Activated B cell treated with CpG ODN at 0.5 μM for 24 hours (primary cell): ENCODE measurements at places on chromosomes 12 and 14. TPM values are rescaled to one million over a fixed set of nuclear protein-coding genes. Genes with fewer than 3 reads are reported as not detected.

Gene PPM1H
- total RNA-seq, result not detected in 2 replicates

Gene MYRFL
- not detected in 2 replicates for total RNA-seq

Gene RD3L
- not detected in 2 replicates for total RNA-seq

Gene SLC25A47
- not detected in 2 replicates for total RNA-seq

DNA sequence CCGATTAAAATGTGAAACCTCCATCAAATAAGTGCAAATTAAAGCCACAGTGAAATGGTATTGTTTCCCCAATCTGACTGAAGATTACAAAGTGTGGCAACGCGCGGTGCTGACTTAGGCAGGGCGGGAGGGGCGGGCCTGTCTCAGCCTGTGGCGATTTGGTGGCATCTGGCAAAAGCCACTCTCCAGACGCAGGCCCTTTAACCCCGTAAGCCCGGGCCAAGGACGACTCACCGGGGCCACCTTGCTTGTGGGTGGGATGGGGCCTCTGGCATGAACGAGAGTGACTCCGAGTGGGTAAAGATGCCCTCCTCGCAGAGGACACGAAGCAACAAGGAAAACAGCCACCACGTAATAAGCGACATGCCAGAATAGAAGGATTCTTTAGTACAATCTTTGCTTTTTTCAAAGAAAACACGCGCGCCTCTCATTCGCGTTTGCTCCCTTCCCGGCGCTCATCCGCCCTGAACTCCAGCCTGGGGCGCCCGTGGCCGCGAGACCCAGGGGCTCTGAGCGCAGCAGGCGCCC is 815 bp downstream of the DEGS2 start:
- peak overlapping the region; percentile 70 for H3K4me3 ChIP-seq
- no peak for DNase-seq
- H3K27me3 ChIP-seq, result no peaks in the 10 kb centered on the region
- H3K36me3 ChIP-seq, result no peaks in the 10 kb centered on the region
- H3K4me1 ChIP-seq, result peaks cover 32% of the 10 kb centered on the region
- H3K27ac ChIP-seq, result peak overlapping the region; percentile 66

DNA sequence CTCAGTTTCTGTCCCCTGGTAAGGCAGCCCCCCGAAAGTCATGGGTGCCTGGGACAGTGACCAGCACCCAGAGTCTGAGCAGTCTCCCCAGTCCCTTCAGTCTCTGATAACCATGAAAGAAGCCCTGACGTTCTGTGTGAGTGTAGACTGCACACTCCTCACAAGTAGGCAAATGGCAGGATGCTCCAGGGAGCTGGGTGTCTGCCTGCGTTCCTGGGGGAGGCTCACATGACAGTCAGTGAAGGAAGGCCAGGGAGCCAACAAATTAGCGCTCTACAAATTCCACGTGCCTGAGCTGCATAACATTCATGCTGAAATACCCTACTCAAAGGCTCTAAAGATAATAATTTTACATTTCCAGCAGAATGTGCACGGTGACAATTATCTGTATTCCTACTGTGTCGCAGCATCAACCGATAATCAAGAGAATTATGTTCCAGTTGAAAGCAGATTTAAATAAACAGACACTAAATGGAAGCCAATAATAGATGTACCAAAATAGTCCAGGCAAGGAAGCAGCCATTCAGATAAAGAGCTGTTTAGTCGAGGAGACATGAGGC is 56.3 kb downstream of the ASCL1 start:
- no peak overlapping the region for H3K27ac ChIP-seq
- H3K27me3 ChIP-seq, result peaks cover 14% of the 10 kb centered on the region
- H3K4me1 ChIP-seq, result no peaks in the 10 kb centered on the region
- no peak for DNase-seq
- no peaks in the 10 kb centered on the region for H3K36me3 ChIP-seq

- no peak for DNase-seq
- no peaks in the 10 kb centered on the region for H3K4me1 ChIP-seq
- no peaks in the 10 kb centered on the region for H3K27me3 ChIP-seq
- H3K36me3 ChIP-seq, result no peaks in the 10 kb centered on the region
- no peak overlapping the region for H3K27ac ChIP-seq
- H3K4me3 ChIP-seq, result no peak overlapping the region
Measured at GRCh38 chr12:25590011-25590721, 37.1 kb upstream of the LMNTD1 start.

- no peak overlapping the region for H3K4me3 ChIP-seq
- H3K4me1 ChIP-seq, result no peaks in the 10 kb centered on the region
- H3K36me3 ChIP-seq, result no peaks in the 10 kb centered on the region
- DNase-seq, result no peak
Measured at GRCh38 chr14:37116933-37117849, 55.2 kb downstream of the SLC25A21 start.

GRCh38 chr14:21106498-21107282 is 5.8 kb downstream of the TMEM253 start:
- H3K36me3 ChIP-seq, result no peaks in the 10 kb centered on the region
- peaks cover 15% of the 10 kb centered on the region for H3K4me1 ChIP-seq
- peak; percentile 56 for DNase-seq

GRCh38 chr12:14390870-14391530 is 25.5 kb downstream of the ATF7IP start:
- no peaks in the 10 kb centered on the region for H3K27me3 ChIP-seq
- peak overlapping the region; percentile 60 for H3K4me3 ChIP-seq
- peaks cover 86% of the 10 kb centered on the region for H3K4me1 ChIP-seq
- DNase-seq, result no peak
- H3K36me3 ChIP-seq, result peaks cover 49% of the 10 kb centered on the region

DNA sequence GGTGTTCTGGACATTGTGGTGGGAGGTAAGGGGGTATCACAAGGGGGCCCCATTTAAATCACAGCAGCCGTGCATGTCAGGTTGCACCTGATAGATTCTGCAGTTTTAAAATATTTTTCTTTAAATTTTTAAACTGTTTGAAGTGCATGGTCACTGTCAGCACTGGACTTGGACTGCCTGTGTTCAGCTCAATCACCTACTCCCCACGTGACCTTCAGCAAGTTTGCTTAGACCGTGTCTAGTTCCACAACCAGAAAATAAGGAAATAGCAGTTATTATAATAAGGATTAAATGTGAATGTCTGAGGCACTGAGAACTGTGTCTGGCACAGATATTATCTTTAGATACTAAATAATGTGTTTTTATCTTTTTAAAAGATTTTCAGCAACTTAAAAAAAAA is 64.7 kb downstream of the ESR2 start:
- H3K36me3 ChIP-seq, result peaks cover 38% of the 10 kb centered on the region
- H3K27ac ChIP-seq, result no peak overlapping the region
- no peaks in the 10 kb centered on the region for H3K27me3 ChIP-seq
- peaks cover 36% of the 10 kb centered on the region for H3K4me1 ChIP-seq
- no peak overlapping the region for H3K4me3 ChIP-seq
- DNase-seq, result no peak

- peaks cover 20% of the 10 kb centered on the region for H3K4me1 ChIP-seq
- H3K27me3 ChIP-seq, result peaks cover 3% of the 10 kb centered on the region
- H3K27ac ChIP-seq, result no peak overlapping the region
- no peak overlapping the region for H3K4me3 ChIP-seq
- no peak for DNase-seq
Measured at GRCh38 chr12:3225796-3226180, 148.6 kb downstream of the TSPAN9 start.

DNA sequence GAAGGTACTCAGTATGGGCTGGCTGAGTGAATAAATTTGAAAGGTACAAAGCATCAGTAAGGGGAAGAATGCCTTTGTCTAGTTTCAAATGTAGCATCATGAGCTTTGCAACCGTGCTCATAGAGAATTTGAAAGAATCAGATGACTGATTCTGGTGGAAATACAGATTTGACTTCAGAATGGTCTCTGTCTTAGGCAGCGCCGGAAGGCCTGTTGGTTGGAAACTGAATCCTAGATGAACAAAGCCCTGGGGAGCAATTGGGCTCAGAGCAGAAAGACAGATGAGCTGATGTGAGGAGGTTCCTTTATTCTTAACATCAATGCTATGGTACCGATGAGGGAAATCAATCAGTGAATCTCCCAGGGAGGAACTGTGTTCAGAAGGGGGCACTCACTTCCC is 137.3 kb downstream of the SNAPC1 start:
- no peak overlapping the region for H3K4me3 ChIP-seq
- peaks cover under 1% of the 10 kb centered on the region for H3K4me1 ChIP-seq
- H3K27ac ChIP-seq, result no peak overlapping the region
- DNase-seq, result no peak
- H3K27me3 ChIP-seq, result peaks cover 2% of the 10 kb centered on the region

DNA sequence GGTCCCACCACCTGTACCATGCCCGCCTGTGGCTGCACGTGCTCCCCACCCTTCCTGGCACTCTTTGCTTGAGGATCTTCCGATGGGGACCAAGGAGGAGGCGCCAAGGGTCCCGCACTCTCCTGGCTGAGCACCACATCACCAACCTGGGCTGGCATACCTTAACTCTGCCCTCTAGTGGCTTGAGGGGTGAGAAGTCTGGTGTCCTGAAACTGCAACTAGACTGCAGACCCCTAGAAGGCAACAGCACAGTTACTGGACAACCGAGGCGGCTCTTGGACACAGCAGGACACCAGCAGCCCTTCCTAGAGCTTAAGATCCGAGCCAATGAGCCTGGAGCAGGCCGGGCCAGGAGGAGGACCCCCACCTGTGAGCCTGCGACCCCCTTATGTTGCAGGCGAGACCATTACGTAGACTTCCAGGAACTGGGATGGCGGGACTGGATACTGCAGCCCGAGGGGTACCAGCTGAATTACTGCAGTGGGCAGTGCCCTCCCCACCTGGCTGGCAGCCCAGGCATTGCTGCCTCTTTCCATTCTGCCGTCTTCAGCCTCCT is 1.1 kb downstream of the INHBE start:
- H3K27ac ChIP-seq, result peak overlapping the region; percentile 57
- H3K27me3 ChIP-seq, result no peaks in the 10 kb centered on the region
- peaks cover 8% of the 10 kb centered on the region for H3K36me3 ChIP-seq
- peaks cover 39% of the 10 kb centered on the region for H3K4me1 ChIP-seq

DNA sequence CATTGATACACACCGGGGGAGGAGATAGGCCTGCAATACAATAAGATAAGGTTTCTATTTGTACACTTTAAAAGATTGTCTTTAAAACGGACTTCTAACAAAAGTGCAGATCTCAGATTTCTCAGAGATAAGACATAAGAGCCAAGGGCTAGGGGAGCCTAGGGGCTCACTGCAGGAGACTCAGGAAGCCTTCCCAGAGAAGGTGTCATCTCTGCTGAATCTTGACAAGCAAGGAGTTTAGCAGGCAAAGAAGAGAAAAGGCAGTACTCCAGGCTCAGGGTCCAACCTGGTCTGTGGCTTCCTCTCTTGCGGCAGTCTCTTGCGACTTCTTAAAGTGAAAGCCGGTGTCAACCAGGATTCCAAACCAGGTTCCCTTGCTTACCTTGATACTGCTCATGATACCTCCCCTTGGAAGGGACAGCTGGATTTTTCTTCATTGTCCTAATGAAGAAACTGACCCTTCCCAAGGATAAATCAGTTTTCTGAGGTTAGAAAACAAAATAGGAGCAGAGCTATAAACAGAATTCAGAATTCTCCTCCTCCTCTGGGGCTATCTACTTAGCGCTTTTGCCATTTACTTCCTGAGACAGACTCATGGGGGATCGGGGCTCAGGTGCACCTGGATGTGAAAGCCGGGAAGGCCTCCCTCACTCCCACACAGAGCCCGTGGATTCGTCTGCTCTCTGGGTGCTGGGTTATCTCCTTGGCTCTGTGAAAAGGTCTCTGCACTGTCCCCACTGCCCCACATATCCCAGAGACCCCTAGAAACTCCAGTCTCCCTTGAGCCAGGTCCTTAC is 1.7 kb upstream of the SCNN1A start:
- no peaks in the 10 kb centered on the region for H3K36me3 ChIP-seq
- H3K27ac ChIP-seq, result no peak overlapping the region
- no peak for DNase-seq
- no peak overlapping the region for H3K4me3 ChIP-seq

DNA sequence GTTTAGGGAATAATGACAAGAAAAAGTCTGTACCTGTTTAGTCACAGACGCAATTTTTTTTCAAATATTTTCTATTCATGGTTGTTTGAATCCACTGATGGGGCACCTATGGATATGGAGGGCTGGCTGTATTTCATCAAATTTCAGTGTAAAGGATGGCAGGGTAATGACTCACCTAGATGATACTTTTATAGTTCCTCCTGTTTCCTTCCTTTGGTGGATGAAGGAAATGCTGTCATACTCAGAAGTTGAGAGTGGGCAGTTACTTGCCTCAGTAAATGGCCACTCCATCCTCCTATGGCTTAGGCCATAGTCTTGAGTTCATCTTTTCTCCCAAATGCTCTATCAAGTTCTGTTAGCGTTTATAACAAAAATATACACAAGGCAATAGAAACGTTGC is 18.9 kb upstream of the C12orf71 start:
- H3K4me1 ChIP-seq, result peaks cover 17% of the 10 kb centered on the region
- DNase-seq, result no peak
- H3K27me3 ChIP-seq, result no peaks in the 10 kb centered on the region
- no peak overlapping the region for H3K27ac ChIP-seq
- no peaks in the 10 kb centered on the region for H3K36me3 ChIP-seq
- H3K4me3 ChIP-seq, result no peak overlapping the region

DNA sequence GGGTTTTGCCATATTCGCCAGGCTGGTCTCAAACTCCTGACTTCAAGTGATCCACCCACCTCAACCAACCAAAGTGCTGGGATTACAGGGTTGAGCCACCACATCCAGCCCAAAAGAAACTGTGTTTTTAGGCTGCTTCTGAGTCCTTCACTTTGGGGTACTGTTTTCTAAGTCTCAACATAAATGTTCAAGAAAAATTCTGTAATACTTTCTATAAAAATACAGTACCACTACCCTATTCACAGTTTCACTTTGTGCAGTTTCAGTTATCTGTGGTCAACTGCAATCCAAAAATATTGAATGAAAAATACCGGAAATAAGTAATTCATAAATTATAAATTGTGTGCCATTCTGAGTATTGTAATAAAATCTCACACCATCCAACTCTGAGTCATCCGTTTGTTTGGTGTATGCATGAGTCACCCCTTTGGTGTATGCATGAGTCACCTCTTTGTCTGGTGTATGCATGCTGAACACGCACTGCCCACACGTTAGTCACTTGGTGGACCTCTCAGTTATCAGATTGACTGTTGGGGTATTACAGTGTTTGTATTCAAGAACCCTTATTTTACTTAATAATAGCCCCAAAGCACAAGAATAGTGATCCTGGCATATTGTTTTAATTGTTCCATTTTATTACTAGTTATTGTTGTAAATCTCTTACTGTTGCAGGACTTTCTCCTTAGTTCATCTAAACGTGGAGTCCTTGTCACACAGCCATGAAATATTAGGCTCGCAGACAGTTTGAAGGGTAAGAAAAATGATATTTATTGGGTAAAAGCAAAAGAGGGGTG is 190.2 kb downstream of the FSCB start:
- no peaks in the 10 kb centered on the region for H3K4me1 ChIP-seq
- H3K4me3 ChIP-seq, result no peak overlapping the region
- no peaks in the 10 kb centered on the region for H3K36me3 ChIP-seq
- no peak overlapping the region for H3K27ac ChIP-seq
- no peak for DNase-seq
